ENCODE measurements at places on chromosomes 3 and 15. TPM values are rescaled to one million over a fixed set of nuclear protein-coding genes. Genes with fewer than 3 reads are reported as not detected.

The TJP1 gene
- total RNA-seq, result not detected

The MASP1 gene
- not detected for total RNA-seq

The SNTN gene
- total RNA-seq, result not detected

The LAMB2 gene
- not detected for total RNA-seq

The HMCES gene
- 59.5 TPM for total RNA-seq

The EXD1 gene
- not detected for total RNA-seq

The ASB14 gene
- not detected for total RNA-seq

The CRABP1 gene
- not detected for total RNA-seq

The NR2E3 gene
- total RNA-seq, result not detected

The LRTM1 gene
- not detected for total RNA-seq

The CCDC54 gene
- not detected for total RNA-seq
